ENCODE measurements at places on chromosomes 1 and 21. TPM values are rescaled to one million over a fixed set of nuclear protein-coding genes. Genes with fewer than 3 reads are reported as not detected.

Gene OR2G2
- total RNA-seq: not detected

Gene LRRC39
- total RNA-seq: 1.5 TPM

Gene KCNJ9
- total RNA-seq: not detected

Gene TFF3
- total RNA-seq: not detected

DNA sequence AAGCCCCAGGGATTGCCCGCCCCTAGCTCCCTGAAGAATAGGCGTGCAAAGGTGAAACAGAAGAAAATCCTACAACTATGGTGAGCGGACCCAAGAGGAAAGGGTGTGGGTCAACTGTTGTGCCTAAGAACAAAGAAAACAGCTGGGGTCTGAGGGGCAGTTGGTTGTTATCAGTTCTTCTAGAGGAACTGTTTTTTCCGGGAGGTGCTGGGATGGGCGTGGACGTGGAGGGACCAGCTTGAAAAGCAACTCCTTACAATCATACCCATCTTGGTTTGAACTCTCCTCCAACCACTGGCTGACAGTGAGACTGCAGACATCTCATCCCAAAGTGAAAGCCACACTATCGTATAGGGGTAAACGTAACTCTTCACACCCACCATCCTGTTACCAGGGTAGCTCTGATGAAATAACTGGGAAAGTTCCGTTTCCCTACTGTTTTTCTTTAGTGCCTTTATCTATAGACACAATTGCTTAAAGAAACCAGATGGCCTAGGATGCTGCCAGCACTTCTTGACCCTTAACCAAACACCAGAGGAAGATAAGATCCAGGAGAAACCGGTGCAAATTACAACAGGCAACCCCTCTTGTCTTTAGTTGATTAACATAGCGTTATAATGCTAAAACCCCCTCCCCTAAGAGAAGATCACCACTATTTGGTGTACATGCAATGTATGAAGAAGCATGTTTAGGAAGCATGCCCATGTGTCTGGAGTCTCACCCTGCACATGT, 25.6 kb upstream of the FAM89A start:
- no peaks in the 10 kb centered on the region for H3K4me1 ChIP-seq
- no peak for DNase-seq
- H3K4me3 ChIP-seq: no peak overlapping the region
- H3K36me3 ChIP-seq: no peaks in the 10 kb centered on the region
- H3K27me3 ChIP-seq: no peaks in the 10 kb centered on the region

GRCh38 chr1:1937549-1938275, 18.6 kb upstream of the TMEM52 start:
- H3K27me3 ChIP-seq: no peaks in the 10 kb centered on the region
- no peaks in the 10 kb centered on the region for H3K36me3 ChIP-seq
- H3K4me3 ChIP-seq: no peak overlapping the region
- no peak for DNase-seq
- H3K27ac ChIP-seq: no peak overlapping the region

DNA sequence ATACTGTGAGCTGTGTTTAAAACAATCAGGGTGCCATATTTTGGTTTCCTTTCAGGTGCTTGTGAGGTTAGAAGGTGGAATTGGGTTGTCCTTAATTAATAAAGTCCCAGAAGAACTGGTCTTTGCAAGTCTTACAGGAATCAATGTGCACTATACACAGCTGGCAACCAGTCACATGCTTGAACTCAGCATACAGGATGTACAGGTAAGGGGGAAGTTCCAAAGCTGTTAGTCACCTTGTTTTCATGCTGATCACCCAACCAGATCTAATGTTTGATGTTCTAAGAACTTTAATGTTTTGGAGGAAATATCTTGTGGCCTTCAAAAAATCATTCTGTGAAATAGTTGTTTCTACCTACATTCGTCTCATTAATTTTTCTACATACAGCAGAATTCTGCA, 156.3 kb downstream of the VPS13D start:
- peak overlapping the region; percentile 57 for H3K27ac ChIP-seq
- H3K27me3 ChIP-seq: no peaks in the 10 kb centered on the region
- DNase-seq: peak; percentile 19
- H3K4me1 ChIP-seq: peaks cover 10% of the 10 kb centered on the region

- H3K4me3 ChIP-seq: no peak overlapping the region
- no peak for DNase-seq
- no peak overlapping the region for H3K27ac ChIP-seq
Measured at GRCh38 chr1:99965646-99966375, 4.0 kb upstream of the SLC35A3 start.

Gene HLCS
- 16.2 TPM for total RNA-seq

Gene NFYC
- total RNA-seq: 88.7 TPM

DNA sequence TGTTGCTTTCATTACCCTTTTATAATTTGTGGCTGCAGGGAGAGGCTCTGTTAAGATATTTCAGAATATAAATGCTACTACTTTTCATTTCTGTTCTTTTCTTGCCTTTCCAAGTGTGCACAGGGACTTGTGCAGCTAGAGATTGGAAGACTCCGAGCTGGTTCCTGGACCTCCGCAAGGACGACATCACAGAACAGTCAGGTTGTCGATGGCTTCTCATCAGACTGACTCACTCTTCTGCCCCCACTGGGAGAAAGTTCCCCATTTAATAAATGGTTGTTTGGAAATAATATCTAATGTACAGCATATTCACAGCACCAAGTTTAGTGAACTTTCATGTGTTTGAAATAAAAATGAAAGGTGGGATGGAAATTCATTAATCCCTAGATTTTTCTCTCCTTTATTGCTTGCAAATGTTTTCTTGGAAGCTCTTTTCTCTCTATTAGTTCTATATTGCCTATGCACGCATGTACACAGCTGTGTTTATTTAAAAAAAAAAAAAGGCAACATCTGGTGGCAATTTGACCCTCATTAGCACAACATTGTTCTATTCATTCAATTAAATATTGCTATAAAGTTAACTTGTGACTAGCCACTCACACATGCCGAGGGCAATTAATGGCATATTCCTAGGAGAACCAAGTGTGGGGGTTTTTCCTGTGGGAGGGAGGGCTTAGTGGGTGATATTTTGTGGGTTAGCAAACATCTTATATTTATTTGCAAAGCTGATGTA, 77.5 kb upstream of the L1TD1 start:
- no peak overlapping the region for H3K4me3 ChIP-seq
- no peaks in the 10 kb centered on the region for H3K4me1 ChIP-seq
- DNase-seq: no peak
- H3K27ac ChIP-seq: no peak overlapping the region
- no peaks in the 10 kb centered on the region for H3K36me3 ChIP-seq

DNA sequence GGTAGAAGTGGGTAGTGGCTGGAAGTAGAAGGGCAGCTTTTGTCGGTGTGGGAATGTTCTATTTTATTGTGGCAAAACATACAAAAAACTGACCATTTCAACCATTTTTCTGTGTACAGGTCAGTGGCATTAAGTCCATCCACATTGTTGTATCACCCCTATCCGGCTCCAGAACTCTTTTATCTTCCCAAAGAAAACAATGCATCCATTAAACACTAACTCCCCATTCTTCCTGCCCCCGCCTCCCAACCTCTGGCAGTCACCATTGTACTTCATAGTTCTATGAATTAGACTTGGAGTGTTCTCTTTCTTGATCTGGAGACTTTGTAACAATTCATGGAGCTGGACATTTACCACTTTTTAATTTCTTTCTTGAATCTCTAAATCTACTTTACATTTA, 55.7 kb downstream of the DEGS1 start:
- peaks cover 7% of the 10 kb centered on the region for H3K4me1 ChIP-seq
- DNase-seq: no peak
- no peak overlapping the region for H3K27ac ChIP-seq
- no peaks in the 10 kb centered on the region for H3K27me3 ChIP-seq
- H3K36me3 ChIP-seq: no peaks in the 10 kb centered on the region
- H3K4me3 ChIP-seq: no peak overlapping the region

Gene BMP8A
- 0.25 TPM for total RNA-seq

Gene ZBTB7B
- 55.7 TPM for total RNA-seq

DNA sequence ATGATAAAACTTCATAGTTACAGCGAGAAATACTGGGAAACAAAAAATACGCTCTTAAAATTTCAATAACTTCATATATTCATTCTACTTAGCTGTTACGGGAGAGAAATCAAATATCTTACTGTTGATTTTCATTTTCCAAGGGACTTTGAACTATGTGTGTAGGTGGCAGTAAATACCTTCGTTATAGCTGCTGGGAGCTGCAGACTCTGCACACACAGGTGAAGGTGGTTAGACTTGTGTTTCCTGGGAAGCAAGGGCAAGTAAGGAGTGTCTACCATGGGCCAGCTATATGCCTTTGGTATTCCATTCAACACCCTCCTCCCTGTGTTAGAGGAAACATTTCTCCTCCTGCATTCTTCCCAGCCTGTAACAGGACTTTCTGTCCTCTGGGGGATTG, 51.4 kb upstream of the DIRAS3 start:
- no peaks in the 10 kb centered on the region for H3K4me1 ChIP-seq
- no peaks in the 10 kb centered on the region for H3K36me3 ChIP-seq
- H3K27ac ChIP-seq: no peak overlapping the region
- H3K27me3 ChIP-seq: no peaks in the 10 kb centered on the region

GRCh38 chr1:247998811-247999210, 14.6 kb upstream of the OR2L5 start:
- H3K27me3 ChIP-seq: no peaks in the 10 kb centered on the region
- H3K4me3 ChIP-seq: no peak overlapping the region
- no peaks in the 10 kb centered on the region for H3K36me3 ChIP-seq
- no peak for DNase-seq

DNA sequence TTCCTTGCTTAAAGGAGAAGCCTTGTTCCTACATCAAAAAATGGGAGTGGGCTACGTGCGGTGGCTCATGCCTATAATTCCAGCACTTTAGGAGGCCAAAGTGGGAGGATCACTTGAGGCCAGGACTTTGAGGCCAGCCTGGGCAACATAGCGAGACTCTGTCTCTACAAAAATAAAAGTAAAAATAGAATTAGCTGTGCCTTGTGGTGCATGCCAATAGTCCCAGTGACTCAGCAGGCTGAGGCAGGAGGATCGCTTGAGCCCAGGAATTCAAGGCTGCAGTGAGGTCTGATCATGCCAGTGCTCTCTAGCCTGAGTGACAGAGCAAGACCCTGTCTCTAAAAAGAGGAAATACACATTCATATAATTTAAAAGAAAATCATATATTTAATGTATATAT, 127.1 kb downstream of the C1orf21 start:
- no peak for DNase-seq
- no peak overlapping the region for H3K27ac ChIP-seq
- no peaks in the 10 kb centered on the region for H3K4me1 ChIP-seq
- H3K27me3 ChIP-seq: no peaks in the 10 kb centered on the region

- no peak overlapping the region for H3K27ac ChIP-seq
- H3K4me1 ChIP-seq: peaks cover 40% of the 10 kb centered on the region
- H3K36me3 ChIP-seq: peaks cover 19% of the 10 kb centered on the region
- H3K4me3 ChIP-seq: peak overlapping the region; percentile 45
- H3K27me3 ChIP-seq: no peaks in the 10 kb centered on the region
- DNase-seq: peak; percentile 61
Measured at GRCh38 chr1:54404939-54405897, 976 bp downstream of the SSBP3 start.

Gene WDR64
- total RNA-seq: not detected

DNA sequence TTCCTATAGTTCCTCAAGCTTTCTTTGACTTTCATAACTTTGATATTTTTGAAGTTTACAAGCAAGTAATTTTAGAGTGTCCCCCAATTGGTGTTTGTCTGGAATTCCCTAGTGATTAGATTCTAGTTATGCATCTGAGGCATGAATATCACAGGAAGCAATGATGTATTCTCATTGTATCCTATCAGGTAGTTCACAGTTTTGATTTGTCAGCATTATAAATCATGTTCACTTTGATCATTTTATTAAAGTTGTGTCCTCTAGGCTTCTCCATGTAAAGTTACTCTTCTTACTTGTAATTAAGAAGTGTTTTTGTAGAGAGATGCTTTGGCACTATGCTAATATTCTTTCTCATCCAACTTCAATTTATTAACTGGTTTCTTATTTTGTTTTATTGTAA, 53.0 kb downstream of the TYW3 start:
- H3K4me1 ChIP-seq: no peaks in the 10 kb centered on the region
- H3K36me3 ChIP-seq: no peaks in the 10 kb centered on the region
- no peak overlapping the region for H3K27ac ChIP-seq
- H3K4me3 ChIP-seq: no peak overlapping the region
- H3K27me3 ChIP-seq: no peaks in the 10 kb centered on the region
- DNase-seq: no peak

DNA sequence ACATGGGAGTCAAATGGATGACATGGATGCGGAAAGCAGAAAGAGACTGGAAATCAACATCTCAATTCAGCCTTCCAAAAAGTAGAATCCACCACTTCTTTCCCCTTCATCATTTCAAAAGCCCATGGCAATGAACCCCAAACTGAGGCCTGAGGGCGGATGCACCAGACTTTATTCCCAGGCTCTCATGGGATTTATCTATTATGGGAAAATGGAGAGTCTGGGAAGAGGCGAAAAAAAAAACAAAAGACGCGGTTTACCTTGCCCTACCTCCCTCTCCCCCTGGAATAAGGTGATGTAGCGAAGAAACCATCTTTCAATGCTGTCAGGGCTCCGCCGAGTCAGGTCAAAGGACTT, 624 bp downstream of the KIFAP3 start:
- no peak for DNase-seq
- peaks cover 20% of the 10 kb centered on the region for H3K4me1 ChIP-seq
- H3K27ac ChIP-seq: peak overlapping the region; percentile 84
- no peaks in the 10 kb centered on the region for H3K36me3 ChIP-seq
